Activated CD8-positive, alpha-beta memory T cell treated with anti-CD3 and anti-CD28 coated beads, Interleukin-2, amount 10 ng/mL, durations not matched to agents 7 days and 5 days (primary cell): ENCODE measurements at places on chromosomes 1 and 21. TPM values are rescaled to one million over a fixed set of nuclear protein-coding genes. Genes with fewer than 3 reads are reported as not detected.

The GSTM2 gene
- total RNA-seq, result 17.8 TPM

The SESN2 gene
- total RNA-seq, result 14.2 TPM

The FLG gene
- total RNA-seq, result not detected

- no peaks in the 10 kb centered on the region for H3K36me3 ChIP-seq
- no peaks in the 10 kb centered on the region for H3K27me3 ChIP-seq
- H3K27ac ChIP-seq, result no peak overlapping the region
- DNase-seq, result peak; percentile 40
- no peaks in the 10 kb centered on the region for H3K4me1 ChIP-seq
Observed at GRCh38 chr21:30340714-30341573, 3.5 kb upstream of the KRTAP27-1 start.

- DNase-seq, result no peak
- H3K4me3 ChIP-seq, result no peak overlapping the region
- H3K4me1 ChIP-seq, result no peaks in the 10 kb centered on the region
- no peaks in the 10 kb centered on the region for H3K36me3 ChIP-seq
- peaks cover under 1% of the 10 kb centered on the region for H3K27me3 ChIP-seq
Observed at GRCh38 chr1:63730211-63730610, 43.6 kb upstream of the ROR1 start.

DNA sequence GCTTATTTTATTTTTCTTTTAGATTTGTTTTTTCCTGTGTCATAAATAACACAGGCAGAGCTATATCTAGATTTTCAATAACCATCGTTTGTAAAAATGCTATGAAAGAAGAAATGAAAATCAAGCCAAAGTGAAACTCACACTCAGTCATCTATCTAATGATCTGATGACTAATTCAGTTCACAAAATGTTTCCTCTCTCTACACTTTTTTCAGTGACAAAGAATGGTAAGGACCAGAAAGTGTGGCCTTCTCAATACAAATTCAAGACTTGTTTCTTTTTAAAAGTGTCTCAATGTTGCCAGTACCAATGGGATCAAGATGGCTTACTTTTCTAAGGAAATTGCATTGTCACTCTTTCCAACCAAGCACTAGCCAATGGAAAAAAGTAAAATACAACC, 282.8 kb upstream of the PKN2 start:
- no peak overlapping the region for H3K4me3 ChIP-seq
- peaks cover 3% of the 10 kb centered on the region for H3K4me1 ChIP-seq
- no peaks in the 10 kb centered on the region for H3K36me3 ChIP-seq
- no peak overlapping the region for H3K27ac ChIP-seq

GRCh38 chr1:3171761-3172160, 102.8 kb downstream of the PRDM16 start:
- H3K4me3 ChIP-seq, result no peak overlapping the region
- H3K27ac ChIP-seq, result no peak overlapping the region
- H3K36me3 ChIP-seq, result no peaks in the 10 kb centered on the region

- H3K27ac ChIP-seq, result no peak overlapping the region
- peaks cover 30% of the 10 kb centered on the region for H3K4me1 ChIP-seq
- H3K4me3 ChIP-seq, result no peak overlapping the region
- no peak for DNase-seq
- no peaks in the 10 kb centered on the region for H3K27me3 ChIP-seq
- H3K36me3 ChIP-seq, result peaks cover 19% of the 10 kb centered on the region
Observed at GRCh38 chr1:161133220-161133740, 813 bp upstream of the DEDD start.

GRCh38 chr1:221797506-221797905, 55.6 kb upstream of the DUSP10 start:
- no peak for DNase-seq
- no peak overlapping the region for H3K27ac ChIP-seq
- no peak overlapping the region for H3K4me3 ChIP-seq
- H3K27me3 ChIP-seq, result no peaks in the 10 kb centered on the region
- H3K36me3 ChIP-seq, result peaks cover 17% of the 10 kb centered on the region

DNA sequence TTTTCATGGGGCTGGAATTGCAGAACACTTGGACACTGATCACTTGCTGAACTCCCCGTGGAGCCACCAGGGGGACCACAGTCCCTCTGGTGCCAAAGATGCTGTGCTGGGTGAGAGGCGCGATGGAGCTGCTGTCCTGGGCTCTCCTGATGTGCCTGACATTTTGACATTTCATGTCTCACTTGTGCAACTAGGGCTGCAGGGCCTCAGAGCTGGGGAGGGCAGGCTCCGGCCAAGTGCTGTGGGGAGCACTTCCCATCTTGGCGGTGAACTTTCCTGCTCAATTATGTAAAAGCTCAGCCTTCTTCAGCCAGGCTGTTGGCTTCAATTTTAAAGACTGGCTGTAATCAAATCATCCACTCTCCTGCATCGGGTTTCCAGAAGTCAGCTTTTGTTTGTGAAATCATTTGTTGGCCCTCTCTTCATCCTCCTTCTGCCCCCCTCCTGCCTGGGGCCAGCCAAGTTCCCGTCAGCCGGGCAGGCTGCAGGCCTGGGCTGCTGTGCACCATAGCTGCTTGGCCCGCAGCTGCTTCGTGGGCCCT, 36.8 kb downstream of the KCNAB2 start:
- H3K27me3 ChIP-seq, result no peaks in the 10 kb centered on the region
- H3K36me3 ChIP-seq, result peaks cover 38% of the 10 kb centered on the region
- H3K27ac ChIP-seq, result no peak overlapping the region
- H3K4me3 ChIP-seq, result no peak overlapping the region
- no peaks in the 10 kb centered on the region for H3K4me1 ChIP-seq

DNA sequence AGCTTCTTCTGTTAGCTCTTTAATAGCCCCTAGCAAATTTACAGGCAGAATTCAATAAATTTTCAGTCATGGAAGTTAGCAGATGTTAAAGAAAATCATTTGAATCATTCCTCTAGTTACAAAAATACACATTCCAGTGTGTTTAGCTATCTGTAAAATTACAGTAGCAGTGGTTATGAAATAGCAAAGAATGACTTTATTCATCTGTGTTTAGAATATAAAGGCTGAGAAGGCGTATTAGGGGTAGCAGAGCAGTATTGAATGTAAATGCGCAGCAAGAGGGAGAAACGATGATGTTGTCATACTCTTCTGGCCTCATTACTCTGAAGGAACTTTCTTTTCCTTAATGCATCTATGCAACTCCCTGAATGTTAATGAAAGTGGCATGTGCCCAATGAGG, 106.2 kb upstream of the CYYR1 start:
- H3K27me3 ChIP-seq, result no peaks in the 10 kb centered on the region
- no peaks in the 10 kb centered on the region for H3K36me3 ChIP-seq
- no peak overlapping the region for H3K4me3 ChIP-seq
- DNase-seq, result no peak
- no peak overlapping the region for H3K27ac ChIP-seq
